ENCODE measurements at places on chromosomes 2 and 18.

DNA sequence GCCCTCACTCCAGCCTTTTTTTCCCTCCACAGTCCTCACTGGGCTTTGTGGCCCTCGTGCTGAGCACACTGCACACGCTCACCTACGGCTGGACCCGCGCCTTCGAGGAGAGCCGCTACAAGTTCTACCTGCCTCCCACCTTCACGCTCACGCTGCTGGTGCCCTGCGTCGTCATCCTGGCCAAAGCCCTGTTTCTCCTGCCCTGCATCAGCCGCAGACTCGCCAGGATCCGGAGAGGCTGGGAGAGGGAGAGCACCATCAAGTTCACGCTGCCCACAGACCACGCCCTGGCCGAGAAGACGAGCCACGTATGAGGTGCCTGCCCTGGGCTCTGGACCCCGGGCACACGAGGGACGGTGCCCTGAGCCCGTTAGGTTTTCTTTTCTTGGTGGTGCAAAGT is 39.4 kb downstream of the STEAP3 start:
- no peak for DNase-seq

GRCh38 chr2:208072250-208072892 is 47.0 kb upstream of the PLEKHM3 start:
- peak; percentile 50 for DNase-seq

GRCh38 chr2:43824951-43825493 is 13.6 kb downstream of the ABCG5 start:
- no peak for DNase-seq

DNA sequence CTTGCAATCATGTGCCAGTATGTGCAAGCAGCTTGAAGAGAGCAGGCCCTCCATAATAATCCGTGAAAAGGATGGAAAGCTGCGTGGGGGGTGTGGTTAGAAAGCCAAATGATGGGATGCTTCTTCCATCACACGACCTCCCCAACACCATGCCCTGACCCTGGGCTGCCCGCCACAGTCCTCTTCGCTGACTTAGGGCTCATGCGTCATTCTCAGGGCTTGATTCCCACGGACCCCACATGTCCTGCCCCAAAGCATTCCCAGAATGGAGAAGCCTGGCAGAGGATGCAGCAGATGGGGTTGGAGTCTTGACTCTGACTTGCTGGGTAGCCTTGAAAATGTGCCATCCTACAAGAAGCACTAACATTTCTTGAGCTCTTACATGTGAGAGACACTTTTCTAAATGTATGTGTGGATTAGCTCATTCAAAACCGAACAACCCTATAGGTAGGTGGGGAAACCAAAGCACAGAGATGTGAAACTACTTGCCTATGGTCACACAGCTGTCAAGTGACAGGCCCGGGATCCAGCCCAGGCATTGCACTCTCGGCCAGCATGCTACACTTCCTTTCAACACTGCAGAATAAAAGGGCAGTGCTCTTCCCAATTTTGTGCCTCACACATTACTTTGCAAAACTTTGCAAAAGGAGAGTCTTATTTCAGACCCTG is 3.7 kb downstream of the TNS1 start:
- no peak for DNase-seq

- DNase-seq: peak; percentile 85
Observed at GRCh38 chr2:15588329-15588919, 3.2 kb upstream of the DDX1 start.

GRCh38 chr18:63120620-63121019 is 198.9 kb downstream of the BCL2 start:
- DNase-seq: peak; percentile 16

GRCh38 chr2:48901416-48901815 is 145.9 kb upstream of the LHCGR start:
- DNase-seq: no peak

DNA sequence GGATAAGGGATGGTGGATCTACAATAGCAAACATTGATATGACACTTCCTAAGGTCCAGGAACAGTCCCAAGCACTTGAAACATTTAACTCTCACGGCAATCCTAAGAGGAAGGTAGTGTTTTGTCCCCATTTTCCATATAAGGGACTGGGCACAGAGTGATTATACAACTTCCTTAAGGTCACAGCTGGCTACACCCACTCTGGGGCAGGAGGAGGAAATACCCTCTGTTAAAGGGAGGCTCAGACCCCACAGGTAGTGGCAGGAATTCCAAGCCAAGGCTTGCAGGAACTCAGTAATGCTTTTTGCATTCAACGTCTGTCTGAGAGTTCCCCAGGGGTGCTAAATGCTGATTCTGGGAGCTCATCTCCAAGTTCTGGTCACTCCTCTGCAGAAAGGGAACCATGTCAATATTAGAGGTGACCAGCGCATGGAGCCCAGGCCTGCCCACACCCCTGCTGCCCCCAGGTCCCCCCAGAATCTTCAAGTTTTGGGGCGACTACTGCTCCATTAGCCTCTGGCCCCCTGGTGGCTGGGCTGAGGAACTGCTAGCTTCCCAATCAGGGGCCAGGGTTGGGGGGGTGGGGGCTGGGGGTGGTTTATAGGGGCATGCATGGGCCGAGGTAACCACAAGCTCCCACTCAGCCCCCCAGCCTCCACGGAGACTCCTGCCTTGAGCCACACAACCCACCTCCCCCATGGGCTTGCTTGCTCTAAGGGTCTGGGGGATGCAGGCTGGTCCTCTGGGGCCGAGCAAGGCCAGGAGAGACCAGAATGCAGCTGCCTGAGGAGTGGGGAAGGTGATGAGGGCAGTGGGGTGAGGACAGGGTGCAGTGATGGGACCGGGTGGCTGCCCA is 11.1 kb downstream of the OBSL1 start:
- DNase-seq: no peak

DNA sequence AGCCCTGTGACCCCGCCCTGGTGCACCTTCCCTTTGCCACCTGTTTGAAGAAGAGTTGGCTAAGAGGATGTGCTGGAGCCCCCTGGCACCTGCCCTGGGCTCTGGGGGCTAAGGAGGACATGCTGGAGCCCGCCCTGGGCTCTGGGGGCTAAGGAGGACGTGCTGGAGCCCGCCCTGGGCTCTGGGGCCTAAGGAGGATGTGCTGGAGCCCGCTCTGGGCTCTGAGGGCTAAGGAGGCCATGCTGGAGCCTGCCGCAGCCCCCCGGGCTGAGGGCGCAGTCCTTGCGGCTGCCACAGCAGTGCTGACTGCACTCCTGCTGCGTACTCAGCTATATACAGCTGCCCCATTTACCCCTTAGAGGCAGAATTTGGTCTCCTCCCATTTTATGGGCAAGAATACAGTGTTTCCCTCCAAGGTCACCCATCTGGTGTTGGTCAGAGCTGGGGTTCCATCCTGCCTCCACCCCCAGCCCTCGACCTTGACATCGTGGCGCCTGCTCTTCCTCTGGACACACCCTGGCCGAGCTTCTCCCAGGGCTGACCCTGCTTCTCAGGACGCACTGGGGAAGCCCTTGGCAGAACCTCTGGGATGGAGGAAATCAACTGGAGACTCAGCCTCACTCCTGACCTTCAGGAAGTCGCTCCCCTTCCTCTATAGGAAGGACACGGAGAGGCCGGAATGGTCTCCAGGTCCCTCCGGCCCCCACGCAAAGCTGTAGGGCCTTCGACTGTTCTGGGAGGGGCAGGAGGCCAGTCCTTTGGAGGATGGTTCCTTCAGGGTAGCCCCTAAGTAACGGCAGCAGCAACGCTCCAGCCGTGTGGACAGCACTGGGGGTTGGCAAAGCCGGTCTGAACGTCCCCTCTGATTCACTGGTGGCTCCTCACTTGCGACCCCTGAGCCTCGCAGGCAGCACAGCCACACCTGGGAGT is 65.0 kb upstream of the HPCAL1 start:
- no peak for DNase-seq

- DNase-seq: peak; percentile 70
Observed at GRCh38 chr18:58227361-58227930, 183.4 kb downstream of the NEDD4L start.

GRCh38 chr2:85303780-85304531 is 23.8 kb downstream of the TGOLN2 start:
- peak; percentile 67 for DNase-seq

- no peak for DNase-seq
Observed at GRCh38 chr2:109476641-109477441, 136.9 kb downstream of the SEPTIN10 start.

DNA sequence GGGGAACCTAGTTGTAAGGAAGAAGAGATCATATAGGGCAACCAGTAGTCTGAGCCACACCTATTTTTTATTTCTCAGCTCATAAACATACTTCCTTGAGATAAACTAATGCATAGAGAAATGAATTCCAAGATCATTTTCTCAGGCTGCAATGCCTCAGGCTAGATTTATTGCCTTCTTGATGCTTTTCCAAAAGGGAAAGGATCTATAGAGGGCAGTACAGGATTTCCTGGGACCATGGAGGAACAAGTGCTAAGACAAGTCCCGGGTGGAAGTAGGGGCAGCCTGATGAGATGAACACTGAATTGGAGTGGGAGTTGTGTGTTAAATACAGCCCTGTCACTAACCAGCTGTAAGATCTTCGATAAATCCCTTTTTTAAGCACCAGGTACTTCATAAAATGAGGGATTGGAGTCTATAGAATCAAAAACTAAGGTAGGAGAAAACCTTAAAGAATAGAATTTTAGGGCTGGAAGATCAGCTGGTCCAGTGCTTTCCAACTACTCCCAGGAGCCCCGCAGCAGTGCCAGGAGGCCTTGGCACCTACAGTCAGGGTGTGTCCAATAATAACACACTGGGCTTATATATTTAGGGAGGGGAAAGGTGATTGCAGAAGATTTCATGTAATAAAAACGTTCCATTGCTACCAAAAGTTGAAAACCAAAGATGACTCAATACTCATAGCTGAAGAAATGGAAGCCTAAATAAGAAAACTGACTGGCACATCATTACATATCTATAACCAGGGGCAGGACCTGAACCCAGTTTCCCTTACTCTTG is 58.1 kb downstream of the SERTAD2 start:
- DNase-seq: peak; percentile 69

- DNase-seq: no peak
Observed at GRCh38 chr2:156021146-156022040, 311.1 kb downstream of the NR4A2 start.

- DNase-seq: no peak
Observed at GRCh38 chr2:158495175-158495574, 38.4 kb downstream of the PKP4 start.

DNA sequence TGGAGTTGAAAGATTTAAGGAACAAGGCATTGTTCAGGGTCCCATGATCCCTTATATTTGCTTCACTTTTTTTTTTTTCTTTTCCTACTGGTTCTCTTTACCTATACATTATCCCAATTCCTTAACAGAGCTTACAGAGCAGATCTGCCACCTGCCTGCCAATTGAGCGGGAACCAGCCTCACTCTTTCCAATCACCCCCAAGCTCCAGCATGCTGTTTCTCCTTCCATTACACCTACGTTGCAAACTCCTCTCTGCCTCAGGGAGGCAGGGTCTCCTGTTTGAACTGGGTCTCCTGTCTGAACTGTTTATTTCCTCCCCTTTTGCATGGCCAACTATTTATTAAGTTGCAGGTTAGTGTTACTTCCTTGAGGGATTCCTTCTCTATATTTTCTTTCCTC is 77.2 kb upstream of the SLC38A11 start:
- no peak for DNase-seq

GRCh38 chr2:120861191-120861575 is 125.5 kb downstream of the GLI2 start:
- DNase-seq: no peak

DNA sequence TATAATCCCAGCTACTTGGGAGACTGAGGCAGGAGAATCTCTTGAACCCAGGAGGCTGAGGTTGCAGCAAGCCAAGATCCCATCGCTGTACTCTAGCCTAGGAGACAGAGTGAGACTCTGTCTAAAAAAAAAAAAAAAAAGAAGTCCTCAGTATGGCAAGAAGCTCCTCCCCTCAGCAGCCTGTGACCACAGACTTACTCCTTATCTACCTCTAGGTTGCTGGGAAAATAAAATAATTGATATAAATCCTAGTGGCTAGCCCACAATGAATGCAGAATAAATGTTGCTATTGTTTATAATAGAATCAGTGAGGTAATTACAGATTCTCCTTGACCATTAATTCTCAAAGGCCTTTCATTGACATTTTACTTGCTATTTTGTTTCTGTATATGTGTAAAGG is 70.6 kb downstream of the IRS1 start:
- no peak for DNase-seq

GRCh38 chr2:236833501-236834073 is 252.1 kb upstream of the COPS8 start:
- DNase-seq: no peak

DNA sequence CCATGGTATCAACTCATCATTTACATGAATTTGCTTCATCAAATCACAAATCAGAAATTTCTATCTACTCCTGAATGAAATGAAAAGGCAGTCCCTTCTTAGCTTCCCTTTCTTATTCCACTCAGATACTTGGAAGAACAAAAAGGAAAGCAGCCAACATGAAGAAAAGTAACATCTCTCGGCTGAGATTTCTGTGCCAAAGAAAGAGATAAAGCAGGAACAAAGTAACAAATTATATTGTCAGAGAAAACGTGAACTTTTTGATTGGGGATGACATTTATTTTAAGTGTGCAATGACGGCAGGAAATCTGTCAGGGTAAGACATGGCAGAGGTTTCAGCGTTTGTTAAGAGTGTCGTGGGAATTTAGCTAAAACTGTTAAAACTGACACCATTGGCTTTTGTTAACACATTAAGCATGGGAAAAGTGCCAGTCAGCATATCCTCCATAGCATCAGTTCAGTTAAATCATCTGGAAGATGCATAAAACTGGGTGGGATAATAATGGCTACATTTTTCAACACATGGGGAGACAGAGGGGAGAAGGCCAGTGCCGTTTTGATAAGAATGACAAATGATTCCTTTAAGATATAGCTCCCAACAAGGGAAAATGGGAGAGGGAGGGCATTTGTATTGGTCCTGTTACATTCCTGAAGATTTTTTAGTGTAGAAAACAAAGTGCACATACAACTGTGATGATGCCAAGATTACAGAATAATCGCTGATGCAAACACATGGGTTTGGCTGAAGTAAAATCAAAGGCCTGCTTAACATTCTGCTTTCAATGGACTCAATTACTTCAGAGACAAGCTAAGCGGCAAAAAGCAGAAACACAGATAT is 211.6 kb downstream of the ZNF521 start:
- DNase-seq: no peak

- DNase-seq: no peak
Observed at GRCh38 chr18:7586379-7586778, 19.3 kb downstream of the PTPRM start.

DNA sequence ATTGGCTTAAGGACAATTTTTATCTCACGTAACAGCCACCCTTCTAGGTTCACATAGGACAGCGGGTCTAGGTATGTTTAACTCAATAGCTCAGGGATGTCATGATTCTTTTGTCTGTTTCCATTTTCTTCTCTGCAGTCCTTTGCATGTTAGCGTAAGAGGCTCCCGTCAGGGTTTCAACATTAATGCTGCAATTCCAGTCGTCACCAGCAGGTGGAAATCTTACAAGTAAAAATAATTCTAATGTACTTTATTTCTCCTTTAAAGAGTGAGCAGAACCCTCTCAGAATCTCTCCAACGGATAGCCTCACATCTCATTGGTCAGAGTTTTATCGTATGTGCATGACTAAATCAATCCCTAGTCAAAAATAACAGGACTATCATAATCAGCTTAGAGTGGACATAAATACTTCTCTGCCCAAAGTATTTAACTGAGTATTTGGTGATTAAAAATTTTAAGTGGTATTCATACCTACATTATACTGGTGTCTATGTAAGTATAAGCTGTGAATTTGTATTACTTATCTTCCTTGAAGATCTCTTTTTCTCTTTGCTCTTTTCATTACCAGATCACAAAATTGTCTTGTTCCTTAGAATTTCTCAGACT is 487.2 kb upstream of the GCFC2 start:
- DNase-seq: peak; percentile 24

GRCh38 chr2:64853894-64854293 is 135.3 kb upstream of the SLC1A4 start:
- DNase-seq: no peak
